Stimulated activated CD4-positive, alpha-beta T cell treated with anti-CD3 and anti-CD28 coated beads, Interleukin-4, amount 100 ng/mL, for 48 hours (primary cell): ENCODE measurements at places on chromosomes 11 and 22.

GRCh38 chr11:46235777-46236688 is 41.4 kb upstream of the CREB3L1 start:
- DNase-seq, result no peak

GRCh38 chr22:41106122-41106968 is 14.0 kb downstream of the EP300 start:
- no peak for DNase-seq

DNA sequence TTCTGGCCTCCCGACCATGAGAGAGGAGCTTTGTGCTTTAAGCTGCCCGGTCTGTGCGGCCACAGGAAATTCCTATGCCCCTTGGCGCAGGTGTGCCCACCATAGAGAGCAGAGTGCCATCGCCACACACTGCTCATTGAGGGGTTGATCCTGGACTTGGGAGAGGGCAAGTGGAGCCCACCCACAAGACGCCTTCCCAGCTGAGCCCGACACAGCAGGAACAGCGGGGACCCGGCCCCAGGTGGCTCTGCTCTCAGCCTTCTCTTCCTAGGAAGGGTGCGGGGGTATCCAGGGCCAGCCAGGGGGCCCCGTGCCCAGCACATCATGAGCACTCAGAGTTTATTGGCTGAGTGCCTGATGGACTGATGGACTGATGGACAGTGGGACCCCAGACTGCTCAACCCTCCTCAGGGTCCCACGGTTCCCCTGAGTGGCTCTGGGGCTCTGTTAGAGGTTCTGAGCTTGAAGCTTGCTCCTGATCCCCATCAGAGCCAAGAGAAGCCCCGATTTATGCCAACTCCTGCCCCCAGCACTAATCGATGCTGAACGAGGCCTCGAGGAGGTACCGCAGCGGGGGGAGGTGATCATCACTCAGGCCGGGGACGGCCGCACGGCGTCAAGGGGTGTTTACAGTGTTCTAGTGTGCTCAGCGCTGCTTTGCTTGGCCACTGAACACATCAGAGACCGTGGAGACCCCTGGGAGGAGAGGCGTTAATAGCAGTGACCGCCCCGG is 13.5 kb upstream of the MRGPRD start:
- no peak for DNase-seq

GRCh38 chr11:65791719-65792213 is 4.9 kb downstream of the OVOL1 start:
- DNase-seq, result peak; percentile 56

- no peak for DNase-seq
Measured at GRCh38 chr11:19394525-19395016, 153.8 kb upstream of the E2F8 start.

GRCh38 chr11:124211321-124211720 is 28.2 kb downstream of the OR10D3 start:
- no peak for DNase-seq

DNA sequence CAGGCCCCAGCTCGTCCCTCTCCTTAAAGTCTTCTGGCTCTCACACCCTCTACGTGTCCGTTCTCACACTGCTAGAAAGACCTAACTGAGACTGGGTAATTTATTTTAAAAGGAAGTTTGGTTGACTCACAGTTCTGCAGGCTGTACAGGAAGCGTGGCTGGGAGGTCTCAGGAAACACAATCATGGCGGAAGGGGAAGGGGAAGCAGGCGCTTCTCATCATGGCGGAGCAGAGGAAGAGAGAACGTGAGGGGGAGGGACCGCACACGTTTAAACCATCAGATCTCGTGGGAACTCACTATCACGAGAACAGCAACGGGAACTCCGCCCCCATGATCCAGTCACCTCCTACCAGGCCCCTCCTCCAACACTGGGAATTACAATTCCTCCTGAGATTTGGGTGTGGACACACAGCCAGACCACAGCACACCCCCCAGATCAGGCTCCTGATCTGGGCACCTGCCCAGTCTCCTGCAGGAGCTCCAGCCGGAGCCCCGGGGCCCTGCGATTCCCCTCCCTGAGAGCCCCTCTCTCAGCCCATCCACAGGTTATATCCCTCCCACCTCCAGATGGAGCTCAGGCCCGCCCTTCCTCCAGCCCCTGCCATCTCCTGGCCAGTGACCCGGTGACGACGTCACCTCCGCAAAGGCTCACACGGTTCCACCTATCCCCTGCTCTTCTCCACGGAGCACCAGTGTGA is 170.2 kb downstream of the BRD1 start:
- DNase-seq, result peak; percentile 68

GRCh38 chr11:47398551-47398950 is 9.8 kb upstream of the SLC39A13 start:
- no peak for DNase-seq

- DNase-seq, result no peak
Measured at GRCh38 chr11:119316729-119317591, at the start of gene MCAM. MCAM (minus strand) TSS chr11:119317130; CDS start chr11:119317101, 29 bp downstream.

DNA sequence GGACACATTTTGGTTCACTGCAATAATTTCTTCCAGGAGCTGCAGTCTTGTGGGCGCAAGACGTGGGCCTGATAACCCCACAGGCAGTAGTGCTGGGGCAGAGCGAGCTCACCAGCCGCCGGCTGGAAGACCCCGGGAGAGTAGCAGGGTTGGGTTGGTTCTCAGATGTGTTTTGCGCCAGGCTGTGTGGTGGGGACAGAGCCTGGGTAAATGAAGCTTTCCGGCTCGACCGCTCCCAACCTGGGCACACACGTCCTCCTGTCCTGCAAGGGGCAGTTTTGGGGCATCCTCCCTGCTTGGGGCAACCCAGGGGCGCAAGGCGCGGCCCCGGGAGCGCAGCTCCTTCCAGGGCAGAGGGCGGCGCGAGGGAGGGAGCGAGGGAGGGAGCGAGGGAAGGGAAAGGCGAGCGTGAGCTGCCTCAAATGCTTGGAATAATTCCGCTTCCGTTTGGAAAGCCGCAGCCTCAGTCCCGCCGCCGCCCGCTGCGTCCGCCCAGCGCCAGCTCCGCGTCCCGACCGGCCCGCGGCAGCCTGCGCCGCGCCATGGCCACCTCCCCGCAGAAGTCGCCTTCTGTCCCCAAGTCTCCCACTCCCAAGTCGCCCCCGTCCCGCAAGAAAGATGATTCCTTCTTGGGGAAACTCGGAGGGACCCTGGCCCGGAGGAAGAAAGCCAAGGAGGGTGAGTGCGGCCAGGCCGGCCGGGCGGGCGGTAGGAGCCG is at the start of gene PARVA:
TSS of gene PARVA (plus strand) at position 466 of the 718 bp plus-strand sequence. CDS start at position 543, 77 bp downstream.
- DNase-seq, result no peak

- DNase-seq, result no peak
Measured at GRCh38 chr22:42724062-42724461, 3.4 kb upstream of the A4GALT start.

DNA sequence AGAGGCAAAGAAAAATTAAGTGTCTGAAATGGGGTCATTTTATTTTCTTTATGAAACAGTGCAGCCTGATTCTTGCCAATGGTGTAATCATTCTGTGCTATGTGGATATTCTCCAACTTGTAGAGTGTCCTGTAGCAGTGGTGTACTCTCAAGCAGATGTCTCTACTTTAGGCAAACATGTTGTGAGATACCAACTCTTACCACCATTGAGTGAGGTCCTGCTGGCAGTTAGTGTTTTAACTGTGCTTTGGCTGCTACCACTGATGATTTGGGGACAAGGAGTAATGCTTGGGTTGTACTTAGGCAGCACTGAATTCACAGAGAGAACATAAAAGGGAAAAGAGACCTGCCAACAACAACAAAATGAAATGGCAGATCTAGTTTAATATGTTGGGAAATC is 122.5 kb downstream of the APIP start:
- no peak for DNase-seq

DNA sequence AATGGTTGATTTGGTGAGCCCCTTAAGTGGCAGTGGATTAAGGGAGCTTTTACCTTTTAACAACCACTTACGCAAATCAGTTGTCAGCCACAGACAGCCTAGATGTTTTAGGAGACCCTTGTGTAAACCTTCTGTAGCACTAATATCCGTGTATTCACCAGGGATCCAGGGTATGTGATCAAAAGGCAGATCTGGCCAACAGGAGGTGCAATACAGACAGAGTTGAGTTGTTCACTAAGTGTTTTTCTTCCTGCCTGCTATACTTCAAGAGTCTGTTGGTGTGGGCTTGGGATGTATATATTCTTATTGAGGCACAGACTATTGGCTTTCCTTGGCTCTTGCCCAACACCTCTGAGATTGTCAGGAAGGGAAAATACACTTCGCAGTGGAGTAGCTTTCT is 175.1 kb downstream of the FAT3 start:
- no peak for DNase-seq

DNA sequence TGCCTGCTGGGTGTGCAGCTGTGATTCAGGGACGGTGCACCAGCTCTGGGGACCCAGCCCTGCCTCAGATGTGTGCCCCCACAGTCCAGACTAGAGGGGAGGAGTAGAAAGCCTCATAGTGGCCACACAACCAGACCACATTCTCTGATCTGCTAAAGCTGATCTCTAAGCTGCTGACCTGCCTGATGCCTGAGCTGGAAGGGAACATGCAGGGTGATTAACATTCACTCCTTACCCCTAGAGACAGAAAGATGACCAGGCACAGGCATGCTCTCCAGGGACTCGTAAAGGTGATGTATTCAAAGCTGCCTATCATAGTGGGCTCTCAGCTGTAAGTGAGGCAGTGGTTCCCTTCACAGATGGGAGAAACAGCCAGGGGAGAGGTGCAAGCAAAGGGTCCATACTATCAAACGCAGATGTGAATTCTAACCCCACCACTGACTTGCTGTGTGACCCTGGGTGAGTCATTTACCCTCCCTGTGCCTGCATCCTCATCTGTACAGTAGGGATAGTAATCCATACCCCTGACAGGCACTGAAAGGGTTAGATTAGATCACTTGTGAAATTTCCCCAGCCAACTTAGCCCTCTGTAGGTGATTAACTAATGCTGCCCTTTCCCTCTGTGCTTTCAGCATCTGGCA is 29.0 kb upstream of the LRRC32 start:
- DNase-seq, result no peak

DNA sequence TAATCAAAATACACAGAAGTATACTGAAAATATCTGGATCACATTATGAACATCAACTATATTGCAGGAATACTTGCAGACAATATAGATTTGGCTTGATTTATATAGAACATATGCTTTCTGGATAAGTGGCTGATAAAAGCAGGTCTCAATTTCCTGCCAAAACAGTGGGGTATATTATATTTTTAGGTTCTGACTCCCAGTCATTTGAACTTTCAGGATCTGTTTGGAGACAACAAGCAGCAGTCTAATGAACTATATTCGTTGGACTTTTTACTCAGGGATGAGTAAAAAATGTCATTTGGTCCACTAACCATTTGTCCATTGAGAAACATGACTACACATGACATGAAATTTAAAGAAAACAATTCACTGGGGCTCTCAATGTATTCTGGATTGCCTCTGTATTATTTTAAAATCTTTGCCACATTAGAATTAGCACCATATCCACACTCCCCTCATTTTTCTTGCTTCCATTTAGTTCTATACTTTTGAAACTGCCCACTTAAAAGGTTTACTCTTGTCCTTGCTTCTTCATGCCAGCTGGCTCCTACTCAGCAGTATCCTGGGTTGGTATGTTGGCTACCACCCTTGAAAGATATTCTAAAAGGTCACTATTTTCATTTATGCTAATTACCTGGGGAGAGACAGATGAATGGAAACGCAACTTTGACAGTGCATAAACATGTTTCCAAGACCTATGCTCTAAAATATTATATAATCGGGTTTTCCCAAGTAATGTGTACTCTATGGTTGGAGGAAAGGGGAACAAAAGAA is 153.0 kb downstream of the APOL5 start:
- DNase-seq, result no peak

DNA sequence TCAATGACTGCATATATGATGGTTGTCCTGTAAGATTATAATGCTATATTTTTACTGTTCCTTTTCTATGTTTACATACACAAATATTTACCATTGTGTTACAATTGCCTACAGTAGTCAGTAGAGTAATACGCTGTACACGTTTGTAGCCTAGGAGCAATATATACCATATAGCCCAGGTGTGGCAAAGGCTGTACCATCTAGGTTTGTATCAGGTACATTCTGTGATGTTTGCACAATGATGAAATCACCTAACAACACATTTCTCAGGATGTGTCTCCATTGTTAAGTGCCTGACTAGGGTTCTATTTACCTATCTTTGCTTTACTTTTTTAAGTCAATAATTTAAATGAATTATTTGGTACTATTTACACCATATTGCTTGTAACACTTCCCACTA is 21.9 kb downstream of the PRR5L start:
- DNase-seq, result no peak

- DNase-seq, result no peak
Measured at GRCh38 chr11:131042041-131042390, 125.7 kb upstream of the SNX19 start.

GRCh38 chr11:75858042-75858441 is 43.0 kb downstream of the UVRAG start:
- no peak for DNase-seq

GRCh38 chr11:134686460-134687061 is 274.5 kb upstream of the B3GAT1 start:
- DNase-seq, result no peak

GRCh38 chr22:32106930-32107329 is 52.2 kb downstream of the C22orf42 start:
- DNase-seq, result no peak

GRCh38 chr11:47415949-47416472 is 7.6 kb downstream of the SLC39A13 start:
- no peak for DNase-seq

- DNase-seq, result no peak
Measured at GRCh38 chr11:3826721-3827120, 14.0 kb downstream of the RHOG start.

DNA sequence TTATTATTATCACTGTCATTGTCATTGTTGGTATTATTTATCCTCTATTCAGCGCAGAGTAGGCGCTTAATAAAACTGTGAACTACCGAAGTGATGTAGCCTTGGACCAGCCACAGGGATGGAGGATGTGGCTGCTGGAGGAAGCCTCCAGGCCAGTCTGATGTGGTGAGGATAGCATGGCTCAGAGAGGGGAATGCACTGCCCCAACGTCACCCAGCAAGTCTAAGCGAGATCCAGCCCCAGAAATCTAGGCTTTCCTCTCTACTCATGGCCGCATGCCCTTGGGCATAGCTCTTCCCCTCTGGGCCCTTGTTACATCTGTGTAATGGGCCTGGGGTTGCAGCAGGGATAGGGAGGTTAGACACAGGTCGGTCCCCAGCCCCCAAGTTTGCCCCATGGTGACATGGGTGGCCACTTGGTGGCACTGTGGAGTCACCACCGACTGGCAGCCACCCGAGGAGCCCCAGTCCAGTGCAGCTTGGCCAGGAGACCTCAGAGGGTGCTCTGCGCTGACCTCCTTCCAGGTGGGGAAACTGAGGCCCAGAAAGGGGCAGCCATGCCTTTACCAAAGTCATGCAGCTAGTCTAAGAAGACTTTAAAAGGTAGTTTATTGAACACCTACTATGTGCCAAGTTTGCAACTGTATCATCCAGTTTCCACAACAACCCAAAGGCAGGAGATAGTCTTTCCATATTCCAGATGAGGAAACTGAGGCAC is 395.7 kb downstream of the MN1 start:
- peak; percentile 28 for DNase-seq

GRCh38 chr11:35304900-35305460 is 114.4 kb downstream of the SLC1A2 start:
- no peak for DNase-seq
